SW480 (cell line): ENCODE measurements at places on chromosomes 12 and 14.

DNA sequence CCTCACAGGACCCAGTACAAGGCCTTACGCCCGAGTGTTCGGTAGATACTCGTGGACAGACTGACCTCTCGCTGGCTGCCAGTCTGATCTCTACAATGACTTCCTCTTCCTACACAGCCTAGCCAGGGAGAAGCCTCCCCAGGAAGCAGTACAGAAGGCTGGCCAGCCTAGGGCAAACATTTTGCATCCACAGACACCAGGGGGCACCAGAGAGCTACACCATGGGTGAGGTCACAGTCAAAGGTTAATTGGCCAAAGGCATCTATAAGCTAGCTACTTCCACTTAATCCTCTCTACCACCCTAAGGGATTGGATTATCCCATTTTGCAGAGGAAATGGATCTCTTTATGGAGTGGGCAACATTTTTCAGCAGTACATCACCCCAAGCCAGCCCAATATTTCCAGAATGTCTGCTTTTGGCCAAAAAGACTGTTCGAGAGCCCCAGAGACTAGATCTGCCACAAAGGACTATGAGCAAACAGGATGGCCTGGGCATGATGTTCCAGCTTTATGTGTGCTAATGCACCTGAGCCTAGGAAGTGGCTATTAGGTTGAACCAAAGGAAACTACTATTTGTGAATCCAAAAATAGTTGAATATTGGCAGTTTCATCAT is 14.6 kb upstream of the PNMA1 start:
- peak; percentile 82 for DNase-seq

DNA sequence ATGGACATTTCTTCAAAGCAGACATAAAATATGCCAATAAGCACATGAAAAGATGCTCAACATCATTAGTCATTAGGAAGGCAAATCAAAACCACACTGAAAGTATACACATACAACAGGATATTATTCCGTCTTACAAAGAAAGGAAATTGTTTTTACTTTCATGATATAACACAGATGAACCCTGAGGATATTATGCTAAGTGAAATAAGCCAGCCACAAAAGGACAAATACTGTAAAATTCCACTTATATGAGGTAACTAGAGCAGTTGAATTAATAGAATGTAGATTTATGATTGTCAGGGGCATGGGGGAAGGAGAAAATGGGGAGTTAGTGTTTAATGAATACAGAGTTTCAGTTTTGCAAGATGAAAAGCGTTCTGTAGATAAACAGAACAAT is 4.2 kb downstream of the ACYP1 start:
- no peak for DNase-seq

DNA sequence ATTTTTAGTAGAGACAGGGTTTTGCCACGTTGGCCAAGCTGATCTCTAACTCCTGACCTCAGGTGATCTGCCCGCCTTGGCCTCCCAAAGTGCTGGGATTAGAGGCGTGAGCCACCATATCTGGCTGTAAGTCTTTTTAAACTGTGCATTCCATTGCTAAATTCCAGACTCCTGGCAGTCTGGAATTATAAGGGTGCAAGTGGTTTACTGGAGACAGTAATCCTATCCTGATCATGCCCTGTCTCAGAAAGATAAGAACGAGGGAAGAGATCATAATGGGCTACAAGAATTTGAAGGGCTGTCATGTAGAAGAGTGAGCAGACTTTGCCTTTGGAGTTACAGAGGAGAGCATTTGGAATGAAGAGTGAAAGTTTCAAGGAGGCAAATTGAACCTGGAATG is 6.8 kb upstream of the SLC4A8 start:
- DNase-seq: no peak

DNA sequence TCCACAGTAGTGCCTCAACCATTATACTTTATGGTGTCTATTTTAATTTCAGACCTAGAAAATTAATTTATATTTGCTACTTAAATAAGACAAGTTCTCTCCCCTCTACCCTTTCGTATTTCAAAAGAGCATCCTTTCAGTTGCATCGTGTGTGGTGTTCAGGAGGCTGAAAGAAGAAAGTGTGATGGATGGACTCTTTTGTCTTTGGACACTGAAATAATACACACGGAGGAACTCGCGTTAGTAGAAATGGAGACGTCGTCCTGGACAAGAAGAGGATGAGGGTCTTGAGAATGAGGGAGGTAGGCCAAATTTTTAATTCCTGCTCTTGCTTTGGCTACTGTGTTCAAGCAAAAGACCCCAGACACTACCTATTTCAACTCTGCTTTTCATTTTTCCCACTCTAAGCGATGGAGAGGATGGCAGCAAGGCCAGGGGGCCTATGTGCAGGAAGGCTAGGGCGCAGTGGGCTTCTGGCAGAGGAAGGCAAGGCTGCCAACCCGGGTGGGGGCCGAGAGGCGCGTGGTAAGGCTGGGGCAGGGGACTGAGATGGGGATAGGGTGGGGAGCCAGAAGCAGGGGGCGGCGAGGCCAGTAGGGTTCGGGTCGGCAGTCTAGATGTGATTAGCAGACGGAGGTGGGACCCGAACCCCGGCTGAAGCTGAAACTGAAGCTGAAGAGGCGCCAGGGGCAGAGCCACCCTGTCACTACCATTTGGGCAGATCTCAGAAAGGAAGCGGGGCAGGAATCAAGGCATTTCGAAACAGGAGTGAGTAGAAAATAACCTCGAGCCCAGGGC is 722 bp downstream of the TMED8 start:
- DNase-seq: peak; percentile 21

DNA sequence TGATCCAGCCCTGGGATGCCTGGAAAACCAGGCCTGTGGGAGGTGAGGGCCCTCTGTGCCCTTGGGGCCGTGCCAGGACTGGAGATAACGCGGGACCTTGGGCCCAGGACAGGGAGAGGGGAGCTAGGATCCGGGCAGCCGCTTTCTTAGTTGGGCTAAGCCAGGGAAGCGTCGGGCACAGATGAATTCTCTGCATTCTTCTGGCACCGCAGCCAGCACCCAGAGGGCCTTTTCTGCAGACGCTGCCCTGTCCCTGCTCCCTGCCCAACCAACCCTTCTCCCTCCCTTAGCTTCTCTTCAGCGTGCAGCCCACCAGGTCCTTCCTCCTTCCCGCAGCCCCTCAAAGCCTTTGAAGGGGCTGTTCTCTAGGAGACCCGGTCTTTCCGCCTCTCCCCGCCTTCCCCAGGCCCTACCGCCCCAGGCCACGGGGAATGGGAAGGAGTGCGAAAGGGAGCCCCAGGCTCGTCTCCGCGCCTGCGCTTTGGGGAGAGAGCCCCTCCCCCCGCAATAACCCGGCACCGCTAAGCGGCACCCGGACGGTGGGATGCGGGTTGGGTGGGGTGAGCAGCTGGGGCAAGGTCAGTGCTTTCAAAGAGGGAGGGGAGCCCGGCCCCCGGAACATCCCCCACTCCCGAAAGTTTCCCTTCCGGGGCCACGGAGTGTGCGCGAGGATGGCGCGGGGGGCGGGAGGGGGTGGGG is 663 bp downstream of the NCKAP5L start:
- DNase-seq: peak; percentile 66

- DNase-seq: no peak
These were observed 200.2 kb downstream of the TTC8 start for GRCh38 chr14:89024691-89025090.

GRCh38 chr12:219891-220352 is 6.0 kb upstream of the SLC6A12 start:
- DNase-seq: peak; percentile 86

DNA sequence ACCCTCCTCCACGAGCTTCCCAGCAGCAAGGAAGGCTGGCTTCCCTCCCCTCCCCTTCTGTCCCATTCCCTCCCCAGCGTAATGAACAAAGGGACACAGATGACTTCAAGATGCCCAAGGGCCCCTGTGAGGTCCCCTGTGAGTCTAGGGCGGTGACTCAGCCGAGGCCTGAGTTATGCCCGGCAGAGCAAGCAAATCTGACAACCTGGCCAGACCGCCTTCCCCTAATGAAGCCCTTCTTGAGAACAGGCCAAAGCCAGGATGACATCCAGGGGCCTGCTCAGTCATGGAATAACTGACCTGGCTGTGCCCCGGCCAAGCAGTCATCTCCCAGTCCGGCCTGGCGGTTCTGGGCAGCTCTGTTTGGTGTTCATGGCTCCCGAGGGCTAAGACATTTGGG is 89.2 kb downstream of the DICER1 start:
- no peak for DNase-seq

- no peak for DNase-seq
These were observed 587.4 kb downstream of the AACS start for GRCh38 chr12:125652681-125653080.

GRCh38 chr12:103046154-103046553 is 88.7 kb downstream of the ASCL1 start:
- no peak for DNase-seq

GRCh38 chr12:44184499-44185206 is 348.8 kb downstream of the TMEM117 start:
- DNase-seq: no peak

DNA sequence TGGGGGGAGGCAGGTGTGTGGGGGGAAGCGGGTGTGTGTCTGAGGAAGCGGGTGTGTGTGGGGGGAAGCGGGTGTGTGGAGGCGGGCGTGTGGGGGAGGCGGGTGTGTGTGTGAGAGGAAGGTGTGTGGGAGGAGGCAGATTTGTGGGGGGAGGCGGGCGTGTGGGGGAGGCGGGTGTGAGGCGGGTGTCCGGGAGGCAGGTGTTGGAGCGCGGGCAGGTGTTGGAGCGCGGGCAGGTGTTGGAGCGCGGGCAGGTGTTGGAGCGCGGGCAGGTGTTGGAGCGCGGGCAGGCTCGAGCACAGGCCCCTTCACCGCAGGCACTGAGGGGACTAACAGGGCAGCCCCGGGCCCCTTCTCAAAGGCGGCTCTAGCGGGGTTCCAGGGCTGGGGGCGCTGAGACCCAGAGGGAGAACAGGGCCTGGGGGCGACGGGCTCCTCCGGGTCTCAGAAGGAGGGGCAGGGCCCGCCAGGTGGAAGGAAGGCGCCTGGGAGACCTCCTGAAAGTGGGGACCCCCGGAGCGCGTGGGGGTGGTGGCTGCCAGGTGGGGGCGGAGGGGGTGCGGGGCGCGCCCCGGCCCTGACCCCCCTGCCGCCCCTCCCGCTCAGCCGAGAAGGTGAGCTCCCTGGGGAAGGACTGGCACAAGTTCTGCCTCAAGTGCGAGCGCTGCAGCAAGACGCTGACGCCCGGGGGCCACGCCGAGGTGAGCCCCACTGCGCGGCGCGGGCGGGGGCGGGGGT is 3.2 kb downstream of the CRIP2 start:
- no peak for DNase-seq

- DNase-seq: no peak
These were observed 342.2 kb downstream of the ATP23 start for GRCh38 chr12:58283553-58283952.

DNA sequence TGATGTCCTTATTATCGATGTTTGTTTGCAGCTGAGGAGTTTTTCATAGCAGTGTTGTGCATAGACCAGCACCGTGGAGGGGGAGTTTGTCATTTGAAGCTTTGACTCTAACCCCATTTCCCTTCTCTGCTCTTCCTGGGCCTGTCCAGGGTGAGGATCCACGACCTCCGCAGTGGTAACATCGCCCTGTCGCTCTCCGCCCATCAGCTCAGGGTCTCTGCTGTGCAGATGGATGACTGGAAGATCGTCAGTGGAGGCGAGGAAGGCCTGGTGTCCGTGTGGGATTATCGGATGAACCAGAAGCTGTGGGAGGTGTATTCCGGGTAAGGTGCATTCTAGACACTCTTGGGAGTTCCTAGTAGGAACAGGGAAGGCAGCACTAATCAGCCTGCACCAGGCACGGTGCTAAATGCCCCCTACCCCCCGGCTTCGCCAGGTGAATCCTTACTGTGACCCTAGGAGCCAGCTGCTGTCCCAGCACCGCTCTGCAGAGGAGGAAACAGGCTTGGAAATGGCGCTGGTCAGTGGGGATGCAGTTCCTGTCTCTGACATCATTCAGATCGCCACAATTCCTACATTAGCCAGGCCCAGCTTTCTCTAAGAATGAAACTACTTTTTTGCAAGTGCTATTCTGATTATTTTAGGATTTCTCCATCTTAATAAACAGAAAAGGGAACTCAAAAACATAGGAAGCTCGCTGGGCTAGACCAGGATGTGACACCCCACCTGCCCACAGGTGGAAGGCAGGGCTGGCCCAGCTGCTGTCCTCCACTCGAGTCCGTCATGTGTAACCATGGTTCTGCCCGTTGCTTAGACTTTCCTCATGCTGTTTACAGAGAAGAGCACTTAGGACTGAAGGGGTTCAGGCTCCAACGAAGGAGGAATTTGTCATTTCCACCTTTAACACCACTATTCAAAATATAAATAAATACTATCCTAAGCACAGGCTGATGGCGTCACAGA is 74.9 kb downstream of the TESC start:
- DNase-seq: no peak

- no peak for DNase-seq
These were observed 216.1 kb downstream of the PPM1H start for GRCh38 chr12:62718762-62719426.

GRCh38 chr14:46596236-46596635 is 55.3 kb downstream of the RPL10L start:
- no peak for DNase-seq

- no peak for DNase-seq
These were observed 69.5 kb downstream of the LRIG3 start for GRCh38 chr12:58850826-58851225.

- DNase-seq: no peak
These were observed 56.0 kb downstream of the RNF34 start for GRCh38 chr12:121455766-121456420.

- DNase-seq: peak; percentile 65
These were observed 260.2 kb downstream of the BMP4 start for GRCh38 chr14:53696217-53696965.

DNA sequence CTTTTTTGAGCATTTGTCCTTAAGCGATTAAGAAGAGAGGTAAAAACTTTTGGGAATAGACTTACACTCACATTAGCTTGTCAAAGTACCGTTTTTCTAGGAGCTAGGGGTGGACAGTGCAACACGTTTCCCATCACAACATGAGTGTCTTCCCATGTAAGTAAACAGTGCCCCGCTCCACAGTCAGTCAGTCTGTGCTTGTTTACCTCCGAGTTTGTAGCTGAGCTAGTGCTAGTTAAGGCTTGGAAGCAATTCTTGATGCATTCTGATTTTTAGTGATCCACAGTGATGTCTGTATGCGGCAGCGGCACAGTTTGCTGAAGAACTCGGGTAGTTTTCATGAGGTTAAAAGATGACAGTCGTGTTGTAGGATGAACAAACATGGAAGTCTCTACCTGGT is 941 bp downstream of the ZDHHC17 start:
- DNase-seq: peak; percentile 4

GRCh38 chr12:40224439-40225291 is at the start of gene LRRK2:
Gene LRRK2 (plus strand): TSS chr12:40224997. CDS start chr12:40225132, 135 bp downstream.
- DNase-seq: no peak

- no peak for DNase-seq
These were observed 69.7 kb downstream of the CMAS start for GRCh38 chr12:22115711-22116110.

- peak; percentile 13 for DNase-seq
These were observed 9.6 kb downstream of the RDH16 start for GRCh38 chr12:56947633-56948456.

DNA sequence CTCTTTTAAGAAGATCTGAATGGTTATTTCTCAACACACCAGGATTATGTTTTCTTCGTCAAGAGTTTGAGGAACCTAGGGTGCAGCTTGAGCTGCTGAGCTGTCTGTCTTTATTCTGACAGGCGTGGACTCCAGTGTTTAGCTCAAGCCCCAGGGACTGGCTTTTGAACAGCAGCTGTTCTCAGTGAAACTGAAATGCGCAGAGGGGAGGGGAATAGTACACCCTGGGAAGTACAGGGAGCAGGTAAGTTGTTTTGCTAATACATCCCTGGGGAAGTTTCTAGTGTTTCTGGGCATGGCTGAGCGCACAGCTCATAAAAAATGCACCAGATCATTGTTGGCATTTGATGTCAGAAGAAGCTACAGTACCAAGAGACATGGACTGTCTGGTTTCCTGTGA is 659.8 kb downstream of the DIO2 start:
- DNase-seq: no peak

GRCh38 chr12:8831116-8831515 is 8.7 kb downstream of the A2ML1 start:
- no peak for DNase-seq

- DNase-seq: peak; percentile 20
These were observed 5.4 kb downstream of the SAMD4A start for GRCh38 chr14:54572316-54572715.
